ENCODE measurements at places on chromosomes 2 and 18.

GRCh38 chr2:28681158-28681571, 70.5 kb upstream of the PPP1CB start:
- peak; percentile 39 for DNase-seq

GRCh38 chr2:19349911-19350677, 8.3 kb downstream of the OSR1 start:
- peak; percentile 53 for DNase-seq

GRCh38 chr2:206341396-206341795, 66.9 kb downstream of the ZDBF2 start:
- DNase-seq, result no peak

- DNase-seq, result no peak
Measured at GRCh38 chr2:205129531-205129930, 552.8 kb upstream of the NRP2 start.

- no peak for DNase-seq
Measured at GRCh38 chr18:25814841-25815458, 275.5 kb downstream of the SS18 start.

DNA sequence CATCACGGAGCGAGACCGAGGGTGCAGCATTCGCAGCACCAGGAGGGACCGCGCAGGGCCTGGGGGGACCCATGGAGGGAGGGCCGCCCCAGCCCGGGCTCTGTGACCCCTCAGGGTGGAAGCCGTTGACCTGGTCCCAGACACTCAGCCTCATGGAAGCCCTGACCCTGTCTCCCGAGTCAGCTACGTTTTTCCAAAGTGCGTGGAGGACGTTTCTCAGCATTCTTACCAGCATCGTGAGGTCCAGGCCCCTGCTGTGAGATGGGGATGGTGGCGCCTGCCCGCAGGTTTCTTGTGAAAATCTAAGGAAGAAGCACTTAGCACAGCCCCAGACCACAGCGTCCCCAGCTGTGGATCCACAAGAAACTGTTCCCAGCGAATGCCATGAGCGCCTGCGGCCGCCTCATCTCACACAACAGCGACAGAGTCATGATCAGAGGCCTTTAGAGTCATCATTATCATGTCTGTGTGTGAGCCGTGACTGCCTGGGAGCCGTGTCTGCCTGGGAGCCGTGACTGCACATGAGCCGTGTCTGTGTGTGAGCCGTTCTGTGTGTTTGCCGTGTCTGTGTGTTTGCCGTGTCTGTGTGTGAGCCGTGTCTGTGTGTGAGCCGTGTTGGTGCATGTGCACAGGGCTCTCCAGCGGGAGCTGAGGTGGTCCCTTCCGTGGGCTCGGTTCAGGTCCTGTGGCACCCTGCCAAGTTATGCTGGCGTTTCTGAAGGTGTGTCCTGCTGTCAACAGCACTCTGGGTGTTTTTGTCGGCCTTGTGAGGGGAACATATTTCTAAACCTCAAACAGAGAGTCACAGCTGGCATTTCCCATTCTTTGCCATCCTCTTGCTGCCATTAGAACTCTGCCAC, 49.2 kb upstream of the KCNG2 start:
- no peak for DNase-seq

GRCh38 chr2:231423176-231423575, 27.7 kb downstream of the B3GNT7 start:
- DNase-seq, result no peak

DNA sequence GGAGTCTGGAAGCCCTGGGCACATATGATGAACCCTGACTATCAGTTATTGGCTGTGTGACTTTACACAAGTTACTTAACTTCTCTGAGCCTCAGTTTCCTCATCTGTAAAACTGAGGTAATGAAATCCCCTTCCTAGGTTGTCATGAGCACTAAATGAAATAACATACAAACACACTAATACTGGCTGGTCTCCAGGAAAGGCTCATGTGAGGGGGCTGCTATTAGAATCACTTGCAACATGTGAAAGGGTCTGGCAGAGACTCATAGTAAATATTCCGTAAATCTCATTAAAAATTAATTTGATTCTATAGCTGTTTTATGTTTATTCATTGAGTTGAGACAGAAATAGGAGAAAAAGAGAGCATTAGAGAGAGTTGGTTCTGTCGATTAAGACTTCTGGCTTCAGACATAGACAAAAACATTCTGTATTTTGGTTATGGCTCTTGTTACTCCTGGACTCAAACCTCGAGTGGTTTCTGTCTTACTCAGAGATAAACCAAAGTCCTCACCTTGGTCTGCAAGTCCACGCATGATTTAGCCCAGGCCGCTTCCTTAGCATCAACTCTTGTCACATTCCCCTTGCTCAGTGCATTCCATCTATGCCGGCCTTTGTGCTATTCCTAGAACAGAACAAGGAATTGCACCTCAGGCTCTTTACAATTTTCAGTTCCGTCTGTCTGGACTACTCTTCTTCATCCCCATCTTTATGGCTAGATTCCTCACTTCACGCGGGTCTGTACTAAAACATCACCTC, 139.1 kb downstream of the NXPH2 start:
- no peak for DNase-seq

DNA sequence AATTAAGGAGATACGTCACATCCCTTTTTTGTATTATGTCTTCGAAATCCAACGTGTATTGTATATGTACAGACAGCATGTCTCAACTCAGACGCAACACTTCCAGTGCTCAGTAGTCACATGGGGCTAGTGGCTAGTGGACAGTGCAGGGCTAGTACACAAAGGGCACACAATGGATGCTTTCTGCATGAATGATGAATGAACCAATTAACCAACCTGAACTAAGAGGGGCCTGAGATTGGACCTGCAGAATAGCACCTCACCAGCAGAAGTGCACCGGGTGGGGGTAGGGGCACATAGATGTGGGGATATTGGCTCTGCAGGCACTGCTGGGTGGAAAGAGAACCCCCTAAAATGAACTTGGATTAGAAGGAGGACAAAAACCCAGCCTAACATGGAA, 20.7 kb downstream of the ST8SIA5 start:
- no peak for DNase-seq

- DNase-seq, result no peak
Measured at GRCh38 chr2:172087780-172088244, 2.5 kb downstream of the DLX1 start.

DNA sequence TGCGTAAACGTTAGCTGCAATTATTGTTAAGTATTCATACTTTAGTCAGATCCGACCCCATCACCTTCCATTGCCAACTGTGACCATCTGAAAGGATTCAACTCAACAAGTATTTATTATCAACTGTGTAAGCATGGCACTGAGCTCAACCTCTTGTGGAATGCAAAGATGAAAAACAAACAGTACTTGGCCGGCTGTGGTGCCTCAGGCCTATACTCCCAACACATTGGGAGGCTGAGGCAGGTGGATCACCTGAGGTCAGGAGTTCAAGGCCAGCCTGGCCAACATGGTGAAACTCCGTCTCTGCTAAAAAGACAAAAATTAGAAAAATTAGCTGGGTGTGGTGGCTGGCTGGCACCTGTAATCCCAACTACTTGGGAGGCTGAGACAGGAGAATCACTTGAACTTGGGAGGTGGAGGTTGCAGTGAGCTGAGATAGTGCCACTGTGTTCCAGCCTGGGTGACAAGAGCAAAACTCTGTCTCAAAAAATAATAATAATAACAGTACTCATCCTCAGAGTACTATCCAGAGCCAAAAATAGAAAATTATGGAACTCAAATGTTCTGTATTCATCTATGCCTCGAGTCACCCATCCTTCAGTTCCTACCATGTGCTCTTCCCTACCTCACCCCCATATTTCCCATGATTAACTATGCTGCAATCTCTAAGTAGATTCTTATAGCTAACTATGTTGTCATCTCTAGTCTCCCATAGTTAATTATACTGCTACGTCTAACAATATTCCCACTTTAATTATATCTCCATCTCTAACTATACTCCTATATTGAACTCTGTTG, 8.6 kb upstream of the MREG start:
- no peak for DNase-seq

- no peak for DNase-seq
Measured at GRCh38 chr2:197240421-197241041, 70.0 kb downstream of the ANKRD44 start.

DNA sequence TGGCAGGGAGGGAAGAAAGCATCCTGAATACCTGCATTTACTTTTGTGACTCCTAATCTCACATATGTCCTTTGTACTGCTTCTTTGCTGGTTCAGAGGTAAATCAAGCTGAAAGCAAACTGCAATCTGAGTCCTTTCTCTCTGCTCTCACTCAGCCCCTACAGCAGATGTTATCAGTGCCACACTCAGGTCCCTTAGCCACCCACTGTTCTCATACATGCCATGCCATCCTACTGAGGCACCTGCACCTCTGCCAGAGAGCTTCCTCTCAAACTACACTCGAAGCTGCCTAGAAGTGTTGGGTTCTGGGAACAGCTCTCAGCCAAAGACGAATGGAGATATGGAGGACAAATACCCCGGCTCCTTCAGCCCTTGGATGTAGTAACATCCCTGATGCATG, 244.5 kb downstream of the TXNL1 start:
- no peak for DNase-seq

GRCh38 chr2:98776136-98776535, 45.2 kb upstream of the MGAT4A start:
- no peak for DNase-seq

- DNase-seq, result no peak
Measured at GRCh38 chr2:3753561-3753960, 50.2 kb downstream of the DCDC2C start.

DNA sequence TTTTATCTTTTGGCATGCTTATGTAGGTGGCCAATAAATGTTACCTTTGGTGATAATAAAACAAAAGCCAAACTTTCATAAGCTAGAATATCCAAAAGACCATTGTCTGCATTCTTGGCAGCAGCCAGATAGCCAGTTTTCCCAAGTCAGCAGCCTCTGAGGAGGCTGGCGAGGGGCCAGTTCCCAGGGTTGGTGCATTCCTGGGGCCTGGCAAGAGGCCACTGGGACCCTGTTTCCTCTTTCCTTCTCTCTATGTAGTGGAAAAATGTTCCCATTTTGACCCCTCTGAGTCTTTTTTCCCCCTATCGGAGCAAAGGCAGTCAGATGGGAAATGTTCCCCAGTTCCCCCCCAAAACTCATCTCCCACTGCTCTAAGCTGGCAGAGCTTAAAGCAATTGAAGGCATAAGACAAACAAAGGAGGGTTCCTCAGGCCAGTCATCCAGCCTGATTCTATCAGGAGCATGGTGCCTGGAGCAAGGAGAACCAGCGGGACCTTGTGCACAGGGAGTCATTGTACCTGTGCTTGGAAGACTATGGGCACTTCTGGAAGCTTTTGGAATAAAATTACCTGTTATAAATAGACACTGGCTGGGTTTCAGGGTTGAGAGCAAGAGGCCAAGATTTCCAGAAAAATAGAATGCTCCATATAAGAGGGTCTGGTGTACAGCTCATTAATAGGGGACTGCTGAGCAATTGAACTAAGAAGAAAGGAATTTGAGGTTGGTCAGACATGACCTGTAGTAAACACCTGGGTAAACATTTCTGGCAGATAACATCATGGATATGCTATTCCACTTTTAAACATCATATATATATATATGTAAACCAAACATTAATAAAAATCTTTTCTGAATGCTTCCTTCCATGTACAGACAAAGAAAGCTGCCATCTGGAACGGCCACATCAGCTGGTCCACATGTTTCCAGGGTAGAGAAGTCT, 63.4 kb downstream of the NCKAP5 start:
- no peak for DNase-seq

Measured in stimulated activated CD8-positive, alpha-beta memory T cell treated with anti-CD3 and anti-CD28 coated beads, Interleukin-2, amount 100 ng/mL, for 48 hours (primary cell).